ENCODE measurements at places on chromosomes 16 and 17. TPM values are rescaled to one million over a fixed set of nuclear protein-coding genes. Genes with fewer than 3 reads are reported as not detected.

- no peak for DNase-seq
Observed at GRCh38 chr17:67946513-67946912, 49.8 kb downstream of the C17orf58 start.

DNA sequence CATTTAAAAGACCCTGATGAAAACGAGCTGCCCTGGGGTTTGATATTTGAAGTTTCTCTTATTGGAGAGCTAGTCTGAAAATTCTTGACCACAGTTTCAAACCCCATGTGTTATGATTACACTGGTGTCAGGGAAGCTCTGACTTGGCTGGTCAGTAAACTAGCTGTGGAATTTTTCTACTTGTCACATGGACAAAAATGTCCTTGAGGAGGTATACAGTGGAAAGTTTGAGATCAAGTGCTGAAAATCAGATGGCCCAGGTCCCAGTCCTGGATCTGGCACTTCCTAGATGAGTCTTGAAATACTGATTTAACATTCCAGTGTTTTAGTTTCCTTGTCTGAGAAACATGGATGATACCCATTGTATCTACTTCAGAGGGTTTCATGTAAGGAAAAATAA, 30.7 kb upstream of the SOX9 start:
- DNase-seq: no peak

DNA sequence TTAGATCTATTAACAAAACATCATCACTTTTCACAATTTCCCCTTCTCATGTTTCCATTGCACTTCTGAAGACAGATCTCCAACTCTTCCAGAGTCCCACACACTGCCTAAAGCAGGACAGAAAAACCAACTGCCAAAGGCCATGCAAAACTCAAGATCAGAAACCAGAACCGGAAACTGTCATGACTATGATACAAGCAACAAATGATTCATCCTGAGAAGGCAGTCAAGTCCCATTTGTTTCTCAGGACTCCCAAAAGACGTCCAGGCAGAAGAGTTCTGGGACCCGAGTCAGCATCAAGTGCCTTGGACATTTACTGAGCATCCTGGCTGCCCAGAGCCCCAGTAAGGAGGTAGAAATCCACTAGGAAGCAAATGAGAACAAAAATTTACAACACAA, 38.8 kb downstream of the ERN1 start:
- no peak for DNase-seq

GRCh38 chr16:67993207-67994039, 5.9 kb downstream of the DPEP2 start:
- peak; percentile 92 for DNase-seq

ZC3H18 gene
- total RNA-seq: 71.9 TPM

- DNase-seq: no peak
Observed at GRCh38 chr16:86498155-86498670, 12.1 kb upstream of the FOXF1 start.

TNFAIP1 gene
- 26.2 TPM for total RNA-seq

KRTAP9-3 gene
- total RNA-seq: not detected

DNA sequence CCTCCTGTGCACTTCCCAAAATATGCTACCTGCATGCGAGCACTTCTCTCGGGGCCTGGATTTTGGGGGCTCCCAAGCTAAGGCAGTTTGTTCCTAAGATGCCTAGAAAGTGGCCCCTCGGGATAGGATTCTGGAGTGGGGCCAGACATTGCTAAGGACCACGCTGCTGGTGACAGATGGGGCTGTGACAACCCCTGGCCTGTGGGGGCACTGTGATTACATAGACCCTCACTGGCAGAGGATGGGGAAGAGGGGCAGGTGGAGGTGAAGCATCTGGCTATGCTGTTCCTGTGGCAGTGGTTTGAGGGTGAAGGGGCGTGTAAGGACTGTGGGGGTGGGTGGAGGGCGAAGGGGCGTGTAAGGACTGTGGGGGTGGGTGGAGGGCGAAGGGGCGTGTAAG, 128.4 kb downstream of the ENGASE start:
- DNase-seq: no peak

DNA sequence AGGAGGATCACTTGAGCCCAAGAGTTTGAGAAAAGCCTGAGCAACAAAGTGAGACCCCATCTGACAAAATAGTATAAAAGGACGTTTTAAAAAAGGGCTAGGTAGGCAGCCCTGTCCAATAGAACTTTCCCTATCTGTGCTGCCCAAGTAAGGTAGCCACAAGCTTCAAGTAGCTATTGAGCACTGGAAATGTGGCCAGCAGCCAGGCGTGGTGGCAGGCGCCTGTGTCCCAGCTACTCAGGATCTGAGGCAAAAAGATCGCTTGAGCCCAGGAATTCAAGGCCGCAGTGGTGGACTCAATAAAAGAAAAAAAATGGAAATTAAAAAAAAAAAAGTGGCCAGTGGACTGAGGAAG, 1.5 kb upstream of the NQO1 start:
- DNase-seq: no peak

ABAT gene
- total RNA-seq: 8.7 TPM

- DNase-seq: no peak
Observed at GRCh38 chr17:43369986-43370385, 28.8 kb upstream of the ARL4D start.

GRCh38 chr16:162271-162991, 3.3 kb upstream of the HBM start:
- no peak for DNase-seq

TOX3 gene
- not detected for total RNA-seq

PRR11 gene
- 103 TPM for total RNA-seq

GRCh38 chr17:8946476-8946875, 19.0 kb downstream of the PIK3R5 start:
- DNase-seq: no peak

OTOA gene
- 0.12 TPM for total RNA-seq

AGRP gene
- 0.64 TPM for total RNA-seq

TMEM238L gene
- not detected for total RNA-seq

MED13 gene
- total RNA-seq: 45.9 TPM

ATF7IP2 gene
- total RNA-seq: 28.9 TPM

- DNase-seq: no peak
Observed at GRCh38 chr17:27283060-27283459, 10.9 kb upstream of the WSB1 start.

KRT12 gene
- total RNA-seq: not detected

CD7 gene
- total RNA-seq: 620 TPM

TUBB3 gene
- total RNA-seq: 10.2 TPM

DNA sequence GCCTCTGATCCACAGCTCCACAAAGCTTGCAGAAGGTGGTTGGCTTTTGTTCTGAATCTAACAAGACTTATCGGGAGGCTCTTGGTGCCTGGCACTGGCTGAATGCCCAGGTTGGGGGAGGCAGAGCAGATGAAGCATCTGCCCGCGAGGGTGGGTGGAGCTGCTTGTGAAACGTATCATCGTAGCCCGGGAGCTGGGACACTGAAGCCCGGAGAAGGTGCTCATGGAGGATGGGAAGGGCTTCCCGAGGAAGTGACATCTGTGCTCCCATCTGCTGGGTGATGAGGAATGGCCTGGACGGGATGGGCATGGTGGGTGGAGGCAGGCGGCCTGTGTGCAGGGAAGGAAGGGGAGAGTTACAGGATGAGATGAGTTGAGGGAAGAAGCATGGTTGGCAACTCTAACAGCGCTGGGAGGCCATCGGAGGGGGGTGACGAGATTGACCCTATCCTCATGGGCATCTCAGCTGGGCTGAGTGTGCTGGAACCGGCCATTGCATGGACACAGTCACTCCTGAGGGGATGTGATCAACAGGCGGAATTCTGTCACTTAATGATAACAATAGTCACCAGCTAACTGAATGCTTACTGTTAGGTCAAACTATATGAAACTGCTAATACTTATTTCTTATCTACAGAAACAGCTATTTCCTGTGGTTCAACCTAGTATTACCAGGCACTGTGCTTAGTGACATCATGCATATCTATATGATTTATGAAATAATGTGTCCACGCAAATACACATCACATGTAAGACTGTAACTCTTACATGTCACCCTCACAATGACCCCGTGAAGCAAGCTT, 102.7 kb downstream of the ABCC6 start:
- no peak for DNase-seq

KRT40 gene
- not detected for total RNA-seq

DNA sequence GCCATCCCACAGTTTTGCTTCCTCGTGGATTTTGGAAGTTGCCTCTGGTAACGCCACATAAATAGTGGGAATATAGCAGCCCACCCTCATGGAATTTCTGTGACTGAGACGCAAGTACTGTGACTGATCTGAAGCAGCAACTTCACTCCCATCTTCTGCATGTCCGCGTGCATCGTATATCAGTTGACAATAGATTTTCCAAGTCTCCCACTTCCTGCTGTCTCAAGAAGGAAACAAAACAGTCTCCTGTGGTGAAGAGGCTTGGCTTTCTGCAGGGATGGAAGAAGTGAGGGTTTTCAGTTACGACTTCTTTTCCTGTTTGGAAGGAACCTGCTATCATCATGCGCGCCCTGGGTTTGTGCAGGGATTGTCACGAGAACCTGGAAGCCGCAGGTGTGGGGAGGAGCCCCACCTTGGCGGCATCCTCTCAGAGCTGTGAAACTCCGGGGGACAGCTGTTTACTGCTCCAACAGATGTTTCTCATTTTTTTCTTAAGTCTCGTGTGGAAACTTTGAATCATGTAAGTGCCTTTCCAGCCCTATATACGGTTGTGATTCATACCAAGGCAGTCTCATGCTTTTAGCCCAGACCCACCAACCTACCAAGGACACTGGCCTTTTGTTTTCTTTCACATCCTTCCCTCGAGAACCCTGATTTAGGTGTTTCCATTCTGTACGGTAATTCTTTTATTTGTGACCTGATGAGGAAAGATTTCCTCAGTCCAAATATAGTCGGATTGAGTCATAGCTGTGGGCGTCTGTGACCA, 57.5 kb downstream of the WIPI1 start:
- DNase-seq: no peak

GRCh38 chr16:3028716-3029319, 5.0 kb downstream of the THOC6 start:
- DNase-seq: no peak

- DNase-seq: no peak
Observed at GRCh38 chr16:31025339-31025738, 8.0 kb upstream of the STX4 start.

DNA sequence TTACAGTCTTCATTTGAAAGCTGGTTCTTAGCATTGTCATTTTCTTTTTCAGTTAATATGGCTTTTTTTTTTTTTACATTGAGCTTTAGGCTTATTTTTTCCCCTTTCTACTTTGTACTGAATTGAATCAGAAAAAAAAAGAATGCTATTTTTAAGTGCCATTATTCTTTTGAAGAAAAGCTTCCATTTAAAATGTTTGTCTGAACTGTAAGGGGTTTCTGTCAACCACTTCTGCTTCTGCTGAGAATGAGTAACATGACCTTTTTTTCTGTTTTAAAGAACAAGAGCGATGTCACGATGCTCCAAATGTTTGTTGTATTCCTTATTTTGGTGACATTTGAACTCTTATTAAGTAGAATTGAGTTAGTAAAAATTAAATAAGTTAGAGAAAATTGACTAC, 50.0 kb downstream of the MRTFB start:
- DNase-seq: no peak

All from activated naive CD4-positive, alpha-beta T cell treated with anti-CD3 and anti-CD28 coated beads, Interleukin-2, amount 50 U/mL, for 72 hours (primary cell).